ENCODE measurements at places on chromosomes 6 and 20.

- no peak for DNase-seq
Measured at GRCh38 chr6:134299236-134299635, 18.7 kb downstream of the SGK1 start.

- no peak for DNase-seq
Measured at GRCh38 chr6:35486005-35486925, 10.6 kb downstream of the TEAD3 start.

DNA sequence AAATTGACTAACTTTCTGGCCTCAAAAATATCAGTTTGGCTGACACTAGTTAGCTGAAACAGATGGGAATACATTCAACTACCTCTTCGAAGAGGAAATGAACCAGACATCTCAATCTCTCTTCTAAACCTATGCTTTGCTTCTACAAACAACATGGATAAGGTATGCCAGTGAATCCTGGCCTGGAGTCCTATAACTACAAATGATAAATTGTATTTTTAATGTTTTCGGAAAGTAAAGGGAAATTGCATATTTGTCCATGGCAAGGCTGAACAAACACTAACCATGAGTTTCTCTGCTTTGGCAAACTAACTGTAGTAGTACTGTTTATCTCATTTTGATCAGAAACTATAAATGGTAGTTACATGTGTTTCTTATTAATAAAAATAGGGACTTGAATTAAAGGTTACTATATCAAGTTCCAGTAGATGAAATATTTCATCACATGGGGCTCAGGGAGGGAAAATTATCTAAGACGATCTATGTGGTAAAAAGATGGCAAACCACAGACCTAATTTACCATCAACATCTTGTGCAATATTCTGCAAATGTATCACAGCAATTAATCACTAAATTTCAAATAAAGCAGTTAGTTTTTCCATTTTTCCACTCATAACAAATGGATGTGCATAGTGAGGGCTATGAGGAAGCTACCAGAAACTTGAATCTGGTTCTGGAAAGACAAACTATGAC is 76.8 kb downstream of the COL12A1 start:
- no peak for DNase-seq

- DNase-seq: peak; percentile 63
Measured at GRCh38 chr6:56491606-56492328, 150.9 kb downstream of the DST start.

DNA sequence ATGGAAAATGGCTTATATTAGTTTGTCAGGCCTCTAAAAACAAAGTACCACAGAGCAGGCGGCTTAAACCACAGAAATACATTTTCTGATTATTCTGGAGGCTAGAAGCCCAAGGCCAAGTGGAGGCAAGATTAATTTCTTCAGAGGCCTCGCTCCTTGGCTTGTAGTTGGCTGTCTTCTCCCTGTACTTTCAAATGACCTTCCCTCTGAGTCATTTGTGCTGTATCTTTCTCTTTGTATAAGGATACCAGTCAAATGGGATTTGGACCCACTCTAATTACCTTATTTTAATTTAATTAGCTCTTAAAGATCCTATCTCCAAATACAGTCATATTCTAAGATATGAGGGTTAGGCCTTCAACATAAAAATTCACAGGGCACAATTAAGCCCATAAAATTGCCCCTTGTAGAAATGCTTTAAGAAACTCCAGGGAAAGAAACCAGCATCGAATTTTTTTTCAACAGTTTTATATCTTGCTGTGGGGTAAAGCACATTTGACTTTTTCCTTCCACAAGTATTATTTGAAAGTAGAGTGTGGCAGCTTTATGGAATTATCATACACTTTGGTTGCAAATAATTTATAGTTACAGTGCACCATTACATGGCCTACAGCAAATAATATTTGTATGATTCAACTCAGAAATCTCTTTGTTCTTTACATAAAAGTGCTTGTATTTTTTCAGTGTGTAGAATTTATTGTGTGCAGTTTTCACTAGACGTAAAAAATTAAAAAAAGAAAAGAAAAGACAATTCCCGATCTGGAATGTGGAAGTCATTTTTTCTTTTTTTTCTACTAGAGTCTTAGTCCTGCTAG is 706.1 kb downstream of the KIF16B start:
- no peak for DNase-seq

DNA sequence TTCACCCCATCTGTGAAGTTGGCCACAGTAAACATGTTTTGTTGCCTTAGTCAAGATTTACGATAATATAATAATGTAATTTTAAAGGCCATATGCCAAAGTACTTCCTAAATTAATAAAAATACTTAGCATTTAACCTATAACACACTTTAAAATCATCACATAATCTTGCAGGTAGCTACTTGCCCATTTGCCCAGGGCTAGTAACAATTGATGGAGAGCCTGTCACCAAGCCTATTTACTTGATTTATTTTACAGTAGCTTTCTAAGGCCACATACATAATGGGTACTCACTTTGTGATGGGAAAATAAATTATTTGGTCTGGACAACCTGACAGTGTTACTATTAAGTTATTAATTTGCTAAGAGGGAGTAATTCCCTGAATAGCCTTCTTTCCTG is 14.5 kb downstream of the BTBD9 start:
- DNase-seq: no peak

- no peak for DNase-seq
Measured at GRCh38 chr20:4972506-4973251, 28.6 kb downstream of the SLC23A2 start.

GRCh38 chr6:169723991-169724493 is 258 bp downstream of the PHF10 start:
- peak; percentile 55 for DNase-seq
